ENCODE measurements at places on chromosomes 5 and 9. TPM values are rescaled to one million over a fixed set of nuclear protein-coding genes. Genes with fewer than 3 reads are reported as not detected.

DNA sequence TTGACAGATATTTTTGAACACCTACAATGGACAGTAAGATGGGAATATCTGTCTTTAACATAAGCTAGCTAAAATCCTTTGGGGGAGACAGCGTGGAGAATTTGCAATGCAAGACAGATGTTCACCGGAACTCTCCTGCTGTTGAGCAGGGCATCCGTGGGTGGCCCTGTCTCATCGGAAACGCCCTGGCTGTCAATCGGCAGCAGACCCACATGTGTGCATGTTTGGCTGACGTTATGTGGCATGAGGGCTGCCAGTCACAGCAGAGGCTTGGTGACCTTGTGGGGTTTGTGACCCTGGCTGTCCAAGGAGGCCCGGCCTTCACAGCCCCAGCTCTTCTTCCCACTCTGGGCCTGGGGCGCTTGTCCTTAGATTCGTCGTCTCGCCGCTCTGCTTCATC lies 129.7 kb upstream of the OTULINL start:
- no peak for DNase-seq

GRCh38 chr9:77158772-77159513 lies 18.4 kb upstream of the VPS13A start:
- no peak for DNase-seq

- no peak for DNase-seq
Measured at GRCh38 chr9:120505186-120505585, 74.8 kb downstream of the CDK5RAP2 start.

DNA sequence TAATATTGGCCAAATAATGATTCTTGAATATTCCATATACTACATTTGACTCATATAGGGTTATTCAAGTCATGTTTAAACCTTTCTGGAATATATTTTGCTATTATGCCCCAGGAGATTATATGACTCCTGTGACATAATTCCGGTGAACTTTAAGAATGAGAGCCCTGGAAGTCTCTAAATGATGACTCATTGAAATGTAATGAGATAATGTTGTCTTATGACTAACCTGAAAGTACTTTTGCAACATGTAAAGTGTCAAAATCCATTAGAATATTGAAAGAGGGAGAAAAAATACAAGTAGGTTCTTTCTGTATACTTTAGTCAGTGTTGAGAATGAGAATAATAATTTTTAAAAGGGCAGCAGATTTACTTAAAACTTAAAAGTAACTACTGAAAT lies 830.4 kb downstream of the MAT2B start:
- DNase-seq = no peak

- no peak for DNase-seq
Measured at GRCh38 chr9:5015934-5016333, 30.9 kb downstream of the JAK2 start.

- no peak for DNase-seq
Measured at GRCh38 chr9:28650327-28650726, 1077.0 kb upstream of the C9orf72 start.

DNA sequence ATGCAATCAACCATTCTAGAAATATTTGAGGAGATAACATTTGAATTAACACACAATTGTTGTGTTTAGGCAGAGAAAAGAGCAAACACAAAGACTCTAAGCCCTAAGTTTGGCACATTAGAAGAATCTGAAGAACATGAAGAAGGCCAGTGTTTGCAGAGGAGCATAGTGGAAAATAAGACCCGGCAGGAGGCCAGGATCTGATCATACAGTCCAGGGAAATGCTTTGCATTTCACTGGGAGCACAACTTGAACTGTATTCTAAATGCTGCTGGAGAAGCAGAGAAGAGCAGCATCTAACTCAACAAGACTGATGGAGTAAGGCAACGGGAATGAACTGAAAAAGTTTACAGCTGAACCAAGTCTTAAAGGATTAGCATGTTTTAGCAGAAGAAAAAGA lies 463.4 kb downstream of the ZNF608 start:
- DNase-seq = no peak

Gene FOXD4
- 0.23 TPM for total RNA-seq

Gene SLC31A2
- total RNA-seq = 3.4 TPM

Gene TSSK1B
- not detected for total RNA-seq

Gene GARIN3
- total RNA-seq = not detected

Gene SPATA31C1
- not detected for total RNA-seq

Measured in ovary (tissue), 10 donors.